ENCODE measurements at places on chromosomes 11 and 22.

GRCh38 chr22:42388130-42388797 is 43.9 kb downstream of the NFAM1 start:
- DNase-seq: peak; percentile 15

DNA sequence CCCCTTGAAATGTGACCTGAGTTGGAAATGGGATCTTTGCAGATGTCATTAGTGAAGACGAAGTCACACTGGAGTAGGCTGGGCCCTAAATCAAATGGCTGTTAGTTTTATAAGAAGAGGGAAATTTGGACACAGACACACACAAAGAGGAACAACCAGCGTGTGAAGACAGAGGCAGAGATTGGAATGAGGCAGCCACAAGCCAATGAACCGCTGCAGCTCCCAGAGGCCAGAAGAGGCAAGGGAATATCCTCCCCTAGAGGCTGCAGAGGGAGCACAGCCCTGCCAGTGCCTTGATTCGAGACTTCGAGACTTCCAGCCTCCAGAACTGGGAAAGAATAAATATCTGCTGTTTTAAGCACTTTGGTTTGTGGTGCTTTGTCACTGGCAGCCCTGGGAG is 484.5 kb downstream of the MN1 start:
- no peak for DNase-seq

- DNase-seq: no peak
Observed at GRCh38 chr11:65251476-65251875, 10.3 kb upstream of the POLA2 start.

DNA sequence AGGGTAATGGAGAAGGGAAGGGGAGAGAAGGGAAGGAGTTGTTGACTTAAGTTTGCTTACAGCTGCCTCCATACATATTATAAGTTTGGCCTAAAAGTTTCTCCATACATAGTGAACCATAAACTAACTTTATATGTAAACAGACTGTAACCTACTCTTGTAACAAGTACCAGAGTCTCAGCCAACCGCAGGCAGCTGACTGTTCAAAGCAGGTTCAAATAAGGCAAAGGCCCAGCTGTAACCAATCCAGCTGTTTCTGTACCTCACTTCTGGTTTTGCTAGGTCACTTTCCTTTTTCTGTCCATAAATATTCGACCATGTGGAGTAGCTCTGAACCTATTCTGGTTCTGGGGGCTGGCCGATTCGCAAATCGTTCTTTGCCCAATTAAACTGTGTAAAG is 591.2 kb downstream of the INSC start:
- no peak for DNase-seq

GRCh38 chr11:2269601-2270321 is 627 bp downstream of the ASCL2 start:
- no peak for DNase-seq
